ENCODE measurements at places on chromosomes 13 and 19.

GRCh38 chr19:46441866-46442265 lies 13.1 kb upstream of the PNMA8C start:
- no peak for DNase-seq

DNA sequence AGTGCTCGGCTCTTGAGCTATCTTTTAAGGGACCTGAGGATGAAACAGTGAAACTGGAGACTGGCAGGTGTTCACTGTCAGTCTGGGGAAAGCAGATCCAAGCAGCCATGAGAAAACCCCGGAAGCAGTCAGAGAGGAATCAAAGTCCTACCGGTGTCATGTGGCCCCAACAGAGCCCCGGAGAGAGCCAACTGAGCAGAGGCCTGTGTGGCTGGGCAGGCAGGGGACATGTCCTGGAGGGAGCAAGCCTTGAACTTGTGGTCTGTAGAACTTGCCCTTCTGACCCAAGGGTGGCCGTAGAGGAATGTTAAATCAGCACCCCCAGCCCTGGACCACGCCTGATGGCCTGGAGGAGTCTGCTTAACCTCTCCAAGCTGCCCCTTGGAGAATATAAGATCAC lies 113.7 kb upstream of the ZNF507 start:
- DNase-seq = no peak

GRCh38 chr19:49151267-49152118 lies 3.7 kb downstream of the HRC start:
- peak; percentile 82 for DNase-seq

- DNase-seq = no peak
These were observed 2.2 kb downstream of the NDFIP2 start for GRCh38 chr13:79483086-79483706.

GRCh38 chr13:111325941-111326620 lies 5.6 kb downstream of the TEX29 start:
- no peak for DNase-seq

GRCh38 chr19:41156207-41156606 lies 36.8 kb upstream of the CYP2S1 start:
- no peak for DNase-seq

GRCh38 chr19:35845215-35846037 lies 6.9 kb downstream of the NPHS1 start:
- DNase-seq = no peak

- DNase-seq = no peak
These were observed 177.9 kb downstream of the COL4A1 start for GRCh38 chr13:110129076-110129475.

DNA sequence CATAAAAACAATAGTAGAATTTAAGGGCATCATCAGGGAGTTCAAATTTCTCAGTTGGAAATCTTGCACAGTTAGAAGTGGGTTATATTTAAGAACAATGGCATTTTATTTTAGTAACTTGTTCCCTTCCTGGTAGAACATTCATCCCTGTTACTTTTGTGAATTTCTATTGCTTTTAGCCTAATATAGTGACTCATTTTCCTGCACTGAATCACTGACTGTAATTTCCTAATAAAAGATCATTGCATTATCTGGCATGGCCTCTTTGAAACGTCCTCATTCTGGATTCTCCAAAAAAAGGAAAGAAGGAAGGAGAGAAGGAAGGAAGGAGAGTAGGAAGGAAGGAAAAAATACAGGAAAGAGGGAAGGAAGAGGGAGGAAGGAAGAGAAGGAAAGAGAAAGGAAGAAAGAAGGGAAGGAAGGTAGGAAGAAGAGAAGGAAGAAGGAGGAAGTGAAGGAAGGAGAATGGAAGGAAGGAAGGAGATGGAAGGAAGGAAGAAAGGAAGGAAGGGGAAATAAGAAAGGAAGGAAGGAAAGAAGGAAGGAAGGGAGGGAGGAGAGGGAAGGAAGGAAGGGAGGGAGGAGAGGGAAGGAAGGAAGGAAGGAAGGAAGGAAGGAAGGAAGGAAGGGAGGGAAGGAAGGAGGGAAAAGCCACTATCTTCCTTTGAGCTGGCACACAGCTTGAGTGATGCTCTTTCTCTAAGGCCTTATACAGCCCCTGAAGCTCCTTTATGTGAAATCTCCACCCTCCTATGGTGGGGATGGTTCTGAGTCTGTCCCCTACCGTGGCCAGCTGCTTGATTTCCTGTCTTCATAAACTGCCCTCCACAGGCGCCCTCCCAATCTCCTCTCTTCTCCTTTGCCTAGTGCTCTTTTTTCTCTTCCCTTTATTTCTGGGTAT lies 29.8 kb upstream of the TM9SF2 start:
- DNase-seq = no peak

DNA sequence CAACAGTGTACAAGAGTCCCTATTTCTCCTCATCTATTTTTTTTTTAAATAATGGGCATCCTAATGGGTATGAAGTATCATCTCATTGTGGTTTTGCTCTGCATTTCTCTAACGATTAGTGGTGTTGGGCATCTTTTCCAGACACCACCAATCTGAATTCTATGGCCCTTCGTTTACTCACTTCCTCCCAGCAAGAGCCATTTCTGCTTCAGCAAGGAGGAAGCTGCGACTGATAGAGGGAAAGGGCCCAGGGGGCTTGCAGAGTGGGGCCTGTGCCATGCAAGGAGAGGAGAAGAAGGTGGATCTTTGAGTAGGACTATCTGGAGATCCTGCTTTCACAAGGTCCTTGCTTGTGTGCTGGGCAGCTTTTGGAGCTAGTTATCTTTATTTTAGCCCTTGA lies 58.0 kb downstream of the USPL1 start:
- no peak for DNase-seq

GRCh38 chr13:29887030-29887557 lies 36.7 kb upstream of the UBL3 start:
- no peak for DNase-seq

- peak; percentile 47 for DNase-seq
These were observed 33.1 kb downstream of the PPP1R37 start for GRCh38 chr19:45125975-45126493.

DNA sequence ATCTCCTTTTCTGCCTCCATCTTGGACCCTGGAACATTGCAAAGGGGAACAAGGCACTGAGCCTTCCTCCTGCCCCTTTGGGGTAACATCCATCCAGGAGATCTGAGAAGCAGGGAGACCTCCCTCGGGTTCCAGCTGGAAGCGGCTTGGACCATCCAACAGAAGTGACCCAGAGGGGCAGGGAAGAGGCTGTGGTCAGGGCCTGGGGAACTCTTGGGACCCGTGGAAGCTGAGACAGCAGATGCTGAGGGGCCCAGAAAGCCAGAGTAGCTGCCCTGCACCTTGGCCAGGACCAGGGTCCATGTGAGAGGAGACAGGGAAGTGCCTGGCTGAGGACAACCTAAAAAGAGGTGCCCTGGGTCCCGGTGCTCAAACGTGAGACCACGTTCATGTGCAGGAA lies 21.9 kb upstream of the KCTD15 start:
- no peak for DNase-seq

DNA sequence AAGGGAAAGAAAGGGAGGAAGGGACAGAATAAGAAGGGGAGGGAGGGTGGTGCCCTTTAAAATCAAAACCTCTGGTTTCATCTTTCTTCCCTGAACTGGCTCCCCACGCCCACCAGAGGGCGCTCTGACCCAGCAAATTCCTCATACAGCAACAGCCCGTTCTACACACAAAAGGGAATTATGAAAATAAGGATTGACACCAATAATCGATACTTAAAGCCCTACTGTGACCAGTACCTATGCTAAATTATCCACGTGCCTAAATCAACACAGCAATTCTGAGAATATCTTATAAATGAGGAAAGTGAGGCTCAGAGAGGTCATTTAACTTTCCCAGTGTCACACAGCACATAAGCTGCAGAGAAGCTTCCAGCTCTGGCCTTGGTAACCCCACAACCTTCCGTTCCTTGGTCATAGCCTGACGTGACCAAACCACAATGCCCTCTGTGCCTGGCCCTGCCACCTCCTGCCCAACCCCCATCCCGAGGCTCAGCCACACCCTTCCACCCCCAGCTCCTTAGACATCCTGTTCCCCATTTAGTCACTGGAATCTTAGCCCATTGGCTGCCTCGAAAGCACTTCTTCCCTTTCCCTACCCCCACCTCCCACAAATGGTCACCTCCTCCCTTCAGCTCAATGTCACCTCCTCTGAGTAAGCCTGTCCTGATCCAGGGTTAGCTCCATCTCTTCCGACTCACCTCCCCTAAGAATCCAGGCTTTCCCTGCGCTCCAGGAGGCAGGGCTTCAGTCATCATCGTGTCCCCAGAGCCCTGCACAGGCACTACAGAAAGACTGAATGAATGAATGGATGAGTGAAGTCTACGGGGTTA lies 34.2 kb upstream of the PNMA8B start:
- DNase-seq = peak; percentile 82

GRCh38 chr13:78520425-78520824 lies 82.9 kb downstream of the POU4F1 start:
- no peak for DNase-seq

DNA sequence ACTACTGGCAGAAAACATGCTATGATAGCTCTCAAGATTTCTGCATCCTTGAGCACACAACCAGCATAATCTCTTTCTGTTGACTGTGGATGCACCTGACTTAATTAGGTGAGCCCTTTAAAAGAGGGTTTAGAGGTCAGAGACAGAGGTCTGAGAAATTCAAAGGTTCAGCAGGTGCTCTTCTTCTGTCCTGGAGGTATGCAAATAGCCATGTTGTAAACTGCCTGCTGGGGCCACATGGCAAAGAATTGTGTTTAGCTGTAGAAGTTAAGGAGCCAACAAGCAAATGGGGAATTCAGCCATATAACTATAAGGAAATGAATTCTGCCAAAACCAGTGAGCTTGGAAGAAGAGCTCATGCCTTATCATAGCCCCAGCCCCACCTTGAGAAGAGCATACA lies 11.6 kb upstream of the DCLK1 start:
- no peak for DNase-seq

DNA sequence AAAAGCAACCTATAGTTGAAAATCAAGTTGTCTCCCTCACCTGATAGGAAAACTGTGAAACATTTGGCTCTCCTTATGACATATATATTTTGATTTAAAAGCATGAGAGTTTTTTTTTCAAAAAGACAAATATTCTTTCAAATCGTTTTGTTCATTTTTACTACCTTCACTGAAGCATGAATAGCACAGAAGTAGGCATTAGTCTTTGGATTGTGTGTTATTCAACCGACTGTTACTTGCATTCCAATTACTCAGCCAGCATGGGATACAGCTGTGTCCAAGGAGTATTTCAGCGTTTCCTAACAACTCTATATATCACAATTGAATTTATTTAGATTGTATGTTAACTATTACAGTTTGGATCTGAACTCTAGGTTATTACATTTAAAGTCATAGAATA lies 135.2 kb downstream of the PCDH9 start:
- DNase-seq = no peak

GRCh38 chr19:30784850-30785457 lies 412.8 kb downstream of the ZNF536 start:
- DNase-seq = peak; percentile 47

DNA sequence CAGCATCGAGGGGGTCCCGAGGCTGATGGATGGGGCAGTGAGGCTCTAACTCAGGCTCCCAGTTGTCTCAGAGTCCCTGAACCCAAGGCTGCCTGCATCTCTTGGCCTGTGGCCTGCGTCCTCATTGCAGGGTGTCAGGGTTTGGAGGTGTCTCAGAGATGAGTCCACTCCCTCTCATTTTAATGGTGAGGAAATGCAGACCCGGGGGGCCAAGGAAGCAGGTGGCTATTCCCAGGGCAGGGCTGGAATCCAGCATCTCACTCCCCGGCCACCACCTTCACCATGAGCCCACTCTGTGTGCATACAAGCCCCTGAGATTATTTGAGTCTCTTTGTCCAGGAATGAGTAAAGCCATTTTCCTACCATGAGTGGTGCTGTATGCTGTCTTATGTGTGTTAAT lies 21.4 kb downstream of the TEX29 start:
- DNase-seq = no peak

- peak; percentile 9 for DNase-seq
These were observed 58.3 kb upstream of the CLDN10 start for GRCh38 chr13:95494082-95494681.

- DNase-seq = no peak
These were observed 30.6 kb downstream of the SLC6A16 start for GRCh38 chr19:49294401-49294800.

DNA sequence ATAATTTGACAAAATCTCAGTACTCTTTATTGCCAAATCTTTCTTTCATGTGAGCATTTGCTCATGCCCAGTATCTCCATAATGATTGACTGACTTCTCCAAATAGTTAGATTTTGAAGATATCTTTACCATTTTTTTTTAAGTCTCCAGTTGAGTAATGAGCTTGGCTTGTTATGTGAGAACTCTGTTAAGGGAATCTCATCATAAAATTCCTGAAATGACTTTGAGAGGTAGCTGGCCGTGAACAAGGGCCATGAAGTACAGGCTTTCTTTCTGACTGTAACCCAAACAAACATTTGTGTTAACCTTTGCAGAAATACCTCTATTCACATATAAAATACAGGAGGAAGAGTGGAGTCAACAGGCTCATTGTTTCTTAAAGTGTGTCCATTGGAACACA lies 449.7 kb downstream of the IRS2 start:
- no peak for DNase-seq

DNA sequence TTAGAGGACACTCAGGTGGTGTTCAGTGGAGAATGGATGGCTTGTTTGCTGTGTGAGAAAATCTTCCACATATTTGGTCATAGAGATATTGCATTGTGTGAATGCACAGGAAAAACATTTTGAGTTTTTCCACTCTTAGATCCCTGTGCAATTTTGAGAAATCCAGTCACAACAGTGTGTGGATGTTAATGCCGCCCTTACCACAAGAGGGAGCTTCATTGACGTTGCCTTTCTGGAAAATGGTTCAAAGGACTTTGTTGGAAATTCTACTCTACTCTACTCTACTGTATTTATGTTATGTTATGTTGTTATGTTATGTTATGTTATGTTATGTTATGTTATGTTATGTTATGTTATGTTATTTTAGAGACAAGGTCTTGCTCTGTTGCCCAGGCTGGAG lies 13.4 kb downstream of the ZNF20 start:
- no peak for DNase-seq

GRCh38 chr19:45147835-45148676 lies 12.7 kb downstream of the NKPD1 start:
- DNase-seq = no peak

GRCh38 chr19:29337029-29337428 lies 124.1 kb upstream of the UQCRFS1 start:
- no peak for DNase-seq

DNA sequence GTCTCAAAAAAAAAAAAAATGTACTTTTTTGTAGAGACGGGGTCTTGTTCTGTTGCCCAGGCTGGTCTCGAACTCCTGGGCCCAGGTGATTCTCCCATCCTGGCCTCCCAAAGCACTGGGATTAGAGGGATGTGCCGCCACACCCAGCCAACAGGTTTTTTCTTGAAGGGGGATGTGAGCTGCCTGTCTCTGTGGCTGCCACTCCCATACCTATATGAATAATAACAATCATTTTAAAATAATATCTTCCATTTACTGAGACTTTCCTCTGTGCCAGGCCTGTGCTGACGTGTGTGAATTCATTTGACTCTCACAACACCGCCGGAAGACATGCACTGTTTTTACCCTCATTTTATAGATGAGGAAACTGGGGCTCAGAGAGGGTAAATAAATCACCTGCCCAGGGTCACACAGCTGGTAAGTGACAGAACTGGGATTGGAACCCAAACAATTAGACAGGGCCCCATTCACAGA lies 7.2 kb upstream of the BCL3 start:
- no peak for DNase-seq

Data from NCI-H446 (cell line).